IPS DF 6.9 (cell line): ENCODE measurements at places on chromosomes 12 and 14.

- DNase-seq: no peak
These were observed 21.1 kb downstream of the KRT18 start for GRCh38 chr12:52969828-52970569.

- no peak for DNase-seq
These were observed 322.3 kb downstream of the DAD1 start for GRCh38 chr14:22266683-22267082.

GRCh38 chr12:12428961-12429657, 72.2 kb downstream of the BORCS5 start:
- no peak for DNase-seq

GRCh38 chr14:69284170-69284569, 24.2 kb downstream of the GALNT16 start:
- DNase-seq: no peak

GRCh38 chr12:53696285-53696654, 20.4 kb upstream of the ATP5MC2 start:
- peak; percentile 94 for DNase-seq

DNA sequence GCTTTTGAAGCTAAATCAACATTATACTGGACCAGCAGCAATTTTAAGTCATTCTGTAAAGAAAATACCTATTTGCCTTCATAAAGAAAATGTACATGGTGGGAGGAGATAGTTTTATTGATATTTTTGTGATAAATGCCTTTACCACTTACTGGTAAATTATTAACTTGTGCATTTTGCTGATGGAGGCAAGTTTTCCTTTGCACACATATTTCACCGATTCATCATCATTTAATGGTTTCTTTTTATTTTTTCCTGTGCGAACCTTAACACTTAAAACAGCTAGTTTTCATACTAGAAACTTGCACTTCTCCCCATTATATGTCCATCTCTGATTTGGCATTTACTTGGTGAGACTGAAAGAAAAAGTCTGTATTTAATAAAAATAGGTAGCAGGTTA, 239.3 kb downstream of the TRHDE start:
- DNase-seq: no peak

GRCh38 chr14:59154373-59154772, 34.1 kb upstream of the DAAM1 start:
- DNase-seq: no peak

- DNase-seq: no peak
These were observed 91.4 kb downstream of the DRAM1 start for GRCh38 chr12:101968770-101969169.

GRCh38 chr14:91135039-91135438, 21.2 kb downstream of the DGLUCY start:
- DNase-seq: no peak

DNA sequence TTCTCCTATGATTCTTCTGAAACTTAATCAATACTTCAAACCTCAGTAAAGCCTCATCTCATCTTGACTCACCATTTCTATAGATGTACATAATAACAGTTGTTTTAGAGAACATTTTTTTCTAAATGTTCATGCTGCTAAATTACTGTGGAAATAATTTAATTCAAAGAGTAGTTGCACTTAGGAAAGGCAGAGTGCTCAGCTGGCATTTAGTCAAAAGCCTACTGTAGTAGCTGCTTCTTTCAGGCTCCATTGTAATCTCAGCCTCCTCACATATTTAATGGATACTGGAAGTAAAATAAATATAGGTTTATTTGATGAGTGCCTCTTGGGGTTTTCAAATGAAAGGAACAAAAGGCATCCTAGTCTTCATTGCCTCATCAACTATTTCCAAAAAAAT, 325.0 kb downstream of the CCER1 start:
- DNase-seq: no peak

- DNase-seq: no peak
These were observed 41.8 kb downstream of the R3HDM2 start for GRCh38 chr12:57389033-57389432.

GRCh38 chr14:70268760-70269159, 80.0 kb upstream of the SLC8A3 start:
- no peak for DNase-seq

- no peak for DNase-seq
These were observed 110.2 kb downstream of the KTN1 start for GRCh38 chr14:55689981-55690871.

GRCh38 chr14:58898655-58899316, 261.0 kb downstream of the DACT1 start:
- no peak for DNase-seq

DNA sequence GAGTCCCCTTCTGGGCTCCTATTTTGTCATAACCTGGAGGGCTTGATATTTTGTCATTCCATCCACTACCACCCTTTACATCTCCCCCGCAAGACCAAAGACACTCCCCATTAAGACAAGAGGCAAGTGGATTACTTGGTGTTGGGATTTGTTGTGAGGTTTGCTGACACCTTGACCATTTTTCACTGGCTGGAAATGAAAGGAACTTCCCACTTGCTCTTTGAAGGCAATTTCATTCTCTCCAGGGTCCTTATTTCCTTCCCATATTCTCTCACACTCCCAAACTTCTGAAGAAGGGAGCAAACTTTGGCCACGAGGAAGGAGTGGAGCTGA, 14.9 kb downstream of the AGAP2 start:
- no peak for DNase-seq

GRCh38 chr14:56422703-56423213, 156.8 kb upstream of the TMEM260 start:
- DNase-seq: peak; percentile 4
